ENCODE measurements at places on chromosomes 3 and 15.

GRCh38 chr15:31440754-31441311, 114.2 kb downstream of the KLF13 start:
- DNase-seq: peak; percentile 66

DNA sequence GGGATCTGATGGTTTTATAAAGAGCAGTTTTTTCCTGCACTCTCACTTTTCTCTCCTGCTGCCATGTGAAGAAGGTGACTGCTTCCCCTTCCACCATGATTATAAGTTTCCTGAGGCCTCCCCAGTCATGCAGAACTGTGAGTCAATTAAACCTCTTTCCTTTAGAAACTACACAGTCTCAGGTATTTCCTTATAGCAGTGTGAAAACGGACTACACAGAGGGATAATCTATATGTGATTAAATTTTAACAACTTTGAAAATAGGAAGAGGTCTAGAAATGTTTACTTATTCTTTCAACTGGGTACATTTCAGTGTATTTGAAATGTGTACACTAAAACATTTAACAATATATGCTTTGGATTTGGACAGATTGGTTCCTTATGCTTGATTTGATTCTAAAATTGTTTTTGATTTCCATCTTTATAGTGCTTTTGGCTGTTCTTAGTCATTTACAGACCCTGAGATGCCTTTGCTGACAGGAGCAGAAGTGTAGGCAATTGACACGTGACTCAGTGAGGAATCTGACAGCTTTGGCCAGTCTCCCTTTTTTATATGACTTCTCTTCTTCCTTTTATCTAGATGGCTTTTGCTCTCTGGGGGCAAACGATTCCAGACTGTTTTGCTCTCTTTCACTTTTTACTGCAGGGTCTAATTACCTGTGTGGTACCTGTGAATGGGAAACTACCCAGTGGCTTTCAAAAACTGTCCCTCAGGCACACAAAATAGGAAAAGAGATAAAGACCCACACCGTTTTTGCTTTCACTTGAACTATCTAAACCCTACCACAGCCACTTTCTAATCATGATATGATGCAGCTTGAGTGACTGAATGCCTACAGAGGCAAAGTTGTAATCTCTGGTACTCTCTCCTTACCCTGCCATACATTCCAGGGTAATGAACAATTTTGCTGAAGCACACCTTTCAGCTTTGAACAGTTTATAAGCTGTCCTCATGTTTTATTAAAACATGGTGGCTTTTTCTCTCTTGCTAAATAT, 422.6 kb downstream of the ROBO1 start:
- DNase-seq: no peak

- peak; percentile 66 for DNase-seq
Observed at GRCh38 chr15:75694241-75695182, 18.1 kb downstream of the CSPG4 start.

DNA sequence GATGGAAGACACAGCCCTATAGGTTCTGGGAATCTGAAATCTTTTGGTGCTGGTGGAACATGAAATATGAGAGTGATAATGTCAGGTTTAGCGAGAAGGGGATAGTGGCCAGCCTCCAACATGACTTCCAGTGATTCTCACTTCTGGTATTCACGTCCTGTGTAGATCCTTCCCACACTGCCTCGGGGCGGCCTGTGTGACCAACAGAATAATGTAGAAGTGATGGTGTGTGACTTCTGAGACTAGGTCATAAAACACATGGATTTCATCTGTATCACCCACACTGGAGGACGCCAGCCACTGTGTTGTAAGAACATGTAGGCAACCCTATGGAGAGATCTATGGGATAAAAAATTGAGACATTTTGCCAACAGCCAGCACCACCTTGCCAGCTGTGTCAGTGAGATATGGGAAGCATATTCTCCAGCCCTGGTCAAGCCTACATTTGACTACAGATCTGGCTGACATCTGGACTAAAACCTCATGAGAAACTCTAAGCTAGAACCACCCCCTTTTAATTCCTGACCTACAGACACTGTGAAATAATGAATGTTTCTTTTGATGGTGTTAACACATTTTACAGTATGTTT, 25.5 kb upstream of the NUDT16 start:
- no peak for DNase-seq

GRCh38 chr3:52724511-52724910, 18.6 kb downstream of the SPCS1 start:
- DNase-seq: no peak

- DNase-seq: no peak
Observed at GRCh38 chr3:9077029-9077428, 113.8 kb upstream of the RAD18 start.

- DNase-seq: peak; percentile 44
Observed at GRCh38 chr3:123412811-123413604, 35.9 kb downstream of the ADCY5 start.

GRCh38 chr3:98986073-98986472, 84.6 kb upstream of the DCBLD2 start:
- no peak for DNase-seq

GRCh38 chr15:96327155-96327741, 3.3 kb upstream of the NR2F2 start:
- DNase-seq: no peak

DNA sequence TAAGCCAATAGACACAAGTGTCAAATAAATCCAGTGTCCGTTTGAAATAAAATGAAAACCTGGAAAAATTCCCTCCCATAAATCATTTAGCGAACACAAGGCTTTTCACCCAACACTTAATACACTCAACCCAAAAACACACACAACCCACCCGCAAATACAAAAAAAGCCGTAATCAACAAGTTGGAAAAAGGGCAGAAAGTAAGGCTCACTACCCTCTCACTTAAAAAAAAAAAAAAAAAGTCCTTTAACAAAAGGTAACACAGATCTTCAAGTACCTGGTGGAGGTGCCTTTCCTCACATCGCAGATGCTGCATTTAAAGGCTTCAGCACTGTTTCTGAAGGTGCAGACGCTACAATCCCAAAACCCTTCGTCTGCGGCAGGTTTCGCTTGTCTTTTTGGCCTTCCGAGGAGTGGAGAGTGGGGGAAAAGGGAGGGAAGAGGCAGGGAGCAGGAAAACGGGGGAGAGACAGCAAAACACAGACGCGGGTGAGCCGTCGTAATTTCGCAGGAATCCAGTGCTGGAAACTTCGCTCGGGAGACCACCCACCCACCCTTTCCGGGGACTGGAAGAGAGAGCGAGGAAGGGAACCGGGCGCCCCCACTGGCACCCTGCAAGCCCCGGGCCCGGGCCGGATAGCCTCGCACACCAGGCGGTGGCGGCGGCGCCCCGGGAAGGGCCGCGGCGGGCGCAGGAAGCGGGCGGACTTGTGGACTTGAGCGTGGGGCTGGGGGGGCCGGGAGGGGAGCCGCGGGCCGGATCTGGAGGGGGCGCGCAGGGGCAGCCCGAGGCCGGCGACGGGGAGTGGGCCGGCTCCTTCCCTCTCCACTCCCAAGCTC, 401.8 kb downstream of the SHQ1 start:
- DNase-seq: no peak

GRCh38 chr3:189582179-189582578, 49.0 kb upstream of the TP63 start:
- no peak for DNase-seq

DNA sequence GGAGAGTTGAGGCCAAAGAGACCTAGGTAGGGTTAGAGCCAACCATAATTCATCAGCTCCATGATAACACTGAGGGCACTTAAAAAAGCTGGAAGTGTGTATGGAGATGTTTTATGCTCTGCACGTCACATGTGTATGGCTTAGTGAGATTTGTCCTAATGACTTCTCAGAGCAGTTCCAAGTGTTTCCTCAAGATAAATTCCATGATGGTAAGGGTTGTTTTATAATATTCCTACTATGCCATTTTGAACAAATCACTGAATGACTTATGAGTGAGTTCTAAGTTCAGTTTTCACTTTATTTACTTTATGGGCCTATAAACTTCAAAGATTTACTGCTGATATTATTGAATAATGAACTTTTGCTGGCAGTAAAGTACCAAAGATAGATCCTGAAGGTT, 28.1 kb downstream of the TEX9 start:
- DNase-seq: no peak

DNA sequence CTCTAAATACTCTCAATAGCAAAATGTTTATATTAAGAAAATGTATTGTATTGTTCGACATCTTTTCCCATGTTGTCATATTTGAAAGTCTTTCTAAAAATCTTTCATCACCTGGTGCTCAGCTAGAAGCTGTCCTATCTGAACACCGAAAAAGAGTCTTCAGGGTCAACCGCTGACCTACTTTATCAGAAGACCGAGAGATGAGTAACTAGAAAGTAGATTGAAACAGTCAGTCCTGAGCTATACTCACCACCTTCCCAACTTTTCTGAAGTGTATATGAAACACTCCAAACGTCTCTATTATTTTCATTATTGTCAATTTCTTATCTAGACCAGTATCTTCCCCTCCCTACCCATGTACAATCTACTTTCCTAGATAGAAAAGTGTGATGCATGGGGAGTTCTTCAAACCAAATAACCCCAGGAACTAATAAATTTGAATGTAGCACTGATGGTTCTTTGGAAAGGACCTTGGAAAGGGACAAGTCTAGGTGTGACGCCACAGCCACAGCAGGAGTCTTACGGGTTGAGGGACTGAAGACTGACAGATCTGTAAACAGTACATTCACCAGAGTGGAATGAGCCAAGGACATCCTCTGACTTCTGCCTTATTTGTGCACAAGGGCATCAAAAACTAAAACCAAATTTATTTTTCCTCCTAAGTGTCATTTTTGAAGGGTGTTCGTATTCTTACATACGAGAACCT, 58.6 kb downstream of the TMOD3 start:
- DNase-seq: no peak

- DNase-seq: no peak
Observed at GRCh38 chr3:64059484-64060175, 36.3 kb upstream of the PSMD6 start.

DNA sequence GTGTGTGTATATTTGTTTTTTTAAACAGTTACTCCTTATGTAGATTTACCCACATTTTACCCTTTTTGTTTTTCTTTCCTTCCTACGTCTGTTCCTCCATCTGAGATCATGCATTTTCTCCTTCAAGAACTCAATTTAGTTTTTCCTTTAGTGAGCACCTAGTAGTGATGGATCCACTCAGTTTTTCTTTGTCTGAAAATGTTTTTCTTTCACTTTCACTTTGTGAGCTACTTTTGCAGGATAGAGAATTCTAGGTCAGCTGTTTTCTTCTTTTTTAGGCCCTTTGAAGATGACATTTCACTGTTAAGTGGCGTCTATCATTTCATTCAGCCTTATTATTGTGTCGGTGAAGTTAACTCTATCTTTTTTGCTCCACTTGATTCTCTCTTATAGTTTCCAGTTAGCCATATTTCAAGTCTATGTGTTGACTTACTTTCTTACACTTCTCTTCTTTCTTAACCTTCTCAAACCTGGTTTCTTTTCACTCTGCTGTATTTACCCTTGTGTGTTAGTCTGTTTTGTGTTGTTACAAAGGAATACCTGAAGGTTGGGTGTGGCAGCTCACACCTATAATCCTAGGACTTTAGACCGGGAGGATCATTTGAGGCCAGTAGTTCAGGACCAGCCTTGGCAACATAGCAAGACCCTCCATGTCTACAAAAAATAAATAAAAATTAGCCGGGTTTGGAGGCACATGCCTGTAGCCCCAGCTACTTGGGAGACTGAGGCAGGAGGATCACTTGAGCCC, 55.8 kb downstream of the PRKCI start:
- DNase-seq: no peak

DNA sequence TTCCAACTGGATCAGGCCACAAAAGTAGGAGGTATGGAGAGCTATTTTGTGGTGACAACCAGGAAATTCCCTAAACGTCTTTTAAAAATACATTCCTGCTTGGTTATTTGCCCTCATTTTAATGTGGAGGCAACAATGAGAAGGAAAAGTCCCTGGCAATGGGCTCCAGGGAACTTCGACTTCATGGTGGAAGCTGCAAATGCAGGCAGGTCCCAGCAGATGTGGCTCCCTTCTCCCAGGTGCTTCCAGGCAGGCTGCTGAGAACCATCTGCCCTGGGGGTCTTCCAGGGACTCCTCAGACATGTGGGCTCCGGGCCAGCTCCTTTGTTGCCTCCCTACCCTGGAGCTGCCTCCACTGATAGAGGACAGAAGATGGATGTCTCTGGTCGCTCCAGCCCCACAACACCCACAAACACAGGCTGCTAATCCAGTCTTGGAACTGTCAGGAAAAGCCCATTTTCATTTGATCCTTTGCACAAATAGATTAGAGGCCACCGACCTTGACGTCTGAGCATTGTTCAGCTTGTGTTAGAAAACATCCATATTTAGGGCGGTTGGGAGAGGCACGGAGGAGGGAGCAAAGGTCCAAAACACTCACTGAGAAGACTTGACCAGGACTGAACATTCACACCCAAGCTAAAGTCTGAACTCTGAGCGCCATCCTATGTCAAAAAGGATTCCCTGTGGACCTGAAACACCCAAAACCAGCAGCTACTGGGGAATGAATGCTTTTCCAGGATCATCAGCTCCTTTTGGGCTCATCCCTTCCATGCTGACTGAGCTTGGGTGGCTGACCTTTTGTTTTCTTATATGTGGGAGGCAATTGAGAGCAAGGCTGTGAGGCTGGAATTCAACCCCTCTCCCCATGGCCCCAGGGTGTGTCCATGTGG, 30.2 kb upstream of the SLCO2A1 start:
- no peak for DNase-seq

GRCh38 chr3:43338295-43338694, 52.0 kb downstream of the SNRK start:
- no peak for DNase-seq

DNA sequence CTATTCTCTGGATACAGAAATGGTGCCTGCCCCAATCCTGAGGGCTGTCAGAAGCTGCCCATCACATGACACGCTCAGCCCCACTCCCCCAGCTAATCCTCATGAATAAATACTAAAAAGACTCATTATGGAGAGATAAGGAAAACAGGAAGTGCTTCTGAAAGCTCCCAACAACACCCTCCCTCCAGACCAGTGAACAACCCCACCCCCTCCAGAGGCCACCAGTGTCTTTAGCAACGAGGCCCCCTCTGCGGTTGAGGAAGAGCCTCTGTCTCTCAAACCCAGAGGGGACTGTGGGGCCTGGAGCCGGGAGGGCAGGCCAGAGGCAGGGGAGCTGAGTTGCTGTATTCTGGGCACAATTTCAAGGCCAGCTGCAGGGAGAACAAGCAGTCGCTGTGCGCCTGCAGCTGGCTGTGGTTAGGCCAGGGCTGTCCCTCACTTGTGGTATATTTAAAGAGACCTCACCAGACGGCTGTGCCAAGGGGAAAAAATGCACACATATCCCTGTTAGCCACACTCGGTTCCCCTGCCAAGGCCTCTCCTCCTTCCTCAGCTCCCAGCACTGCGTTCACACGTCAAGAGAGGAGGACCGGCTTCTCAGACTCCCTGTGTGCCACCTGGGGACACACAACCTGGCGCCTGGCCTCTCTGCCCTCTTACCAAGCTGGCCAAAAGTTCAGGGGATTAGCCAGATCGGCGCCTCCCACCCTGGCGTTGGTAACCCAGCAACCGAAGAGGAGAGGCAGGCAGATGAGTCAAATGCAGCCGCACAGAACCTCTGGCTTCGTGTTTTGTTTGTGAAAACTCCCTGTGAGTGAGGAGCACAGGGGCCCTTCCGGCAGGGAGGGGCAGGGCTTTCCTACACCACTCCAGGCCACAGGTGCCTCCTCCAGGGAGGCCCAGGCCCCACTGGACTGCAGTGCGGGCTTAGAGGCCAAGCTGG, 101.2 kb upstream of the ETV5 start:
- peak; percentile 28 for DNase-seq
